ENCODE measurements at places on chromosomes 3 and 15. TPM values are rescaled to one million over a fixed set of nuclear protein-coding genes. Genes with fewer than 3 reads are reported as not detected.

PAQR5 gene
- polyA plus RNA-seq, result 31.1 TPM

- no peak for DNase-seq
These were observed 52.3 kb downstream of the SUCLG2 start for GRCh38 chr3:67601919-67602608.

DNA sequence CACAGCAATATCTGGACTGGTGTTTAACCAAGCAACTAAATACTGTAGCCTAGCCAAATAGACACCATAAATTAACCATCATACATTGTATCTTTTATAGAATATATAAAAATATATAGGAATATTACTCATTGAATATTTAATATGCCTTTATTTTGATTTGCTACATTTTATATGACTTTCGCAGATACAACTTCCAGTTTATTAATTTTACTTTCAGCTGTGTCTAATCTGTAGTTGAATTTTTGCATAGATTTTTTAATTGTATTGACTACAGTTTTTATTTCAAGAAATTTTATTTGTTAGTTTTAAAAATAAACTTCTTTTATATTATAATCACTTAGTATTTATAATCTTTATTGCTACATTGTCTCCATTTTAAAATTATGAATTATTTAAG, 299.7 kb downstream of the LSAMP start:
- DNase-seq, result no peak

- no peak for DNase-seq
These were observed 216.3 kb upstream of the MLF1 start for GRCh38 chr3:158354713-158355112.

DNA sequence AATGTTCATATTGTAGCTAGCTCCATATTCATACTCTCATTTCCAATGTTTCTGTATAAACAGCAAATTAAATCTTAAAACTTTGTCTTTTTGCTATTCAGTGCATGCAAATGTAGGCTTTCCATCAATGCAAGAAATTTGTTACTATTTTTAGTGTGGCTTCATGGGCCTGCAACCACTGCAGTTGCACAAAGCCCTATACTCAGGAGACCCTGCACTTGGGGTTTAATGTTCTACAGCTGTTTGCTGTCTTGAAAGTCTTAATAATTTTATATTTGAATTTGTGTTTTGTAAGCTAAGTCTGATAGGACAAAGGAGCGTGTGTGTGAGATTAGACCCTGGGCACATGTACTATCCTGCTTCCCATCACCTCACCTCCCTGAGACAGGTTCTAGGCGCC, 9.6 kb downstream of the PYDC2 start:
- DNase-seq, result no peak
